ENCODE measurements at places on chromosomes 11 and 22.
A peak's percentile ranks its signal among the peaks of the same experiment; 100 is the strongest.

DNA sequence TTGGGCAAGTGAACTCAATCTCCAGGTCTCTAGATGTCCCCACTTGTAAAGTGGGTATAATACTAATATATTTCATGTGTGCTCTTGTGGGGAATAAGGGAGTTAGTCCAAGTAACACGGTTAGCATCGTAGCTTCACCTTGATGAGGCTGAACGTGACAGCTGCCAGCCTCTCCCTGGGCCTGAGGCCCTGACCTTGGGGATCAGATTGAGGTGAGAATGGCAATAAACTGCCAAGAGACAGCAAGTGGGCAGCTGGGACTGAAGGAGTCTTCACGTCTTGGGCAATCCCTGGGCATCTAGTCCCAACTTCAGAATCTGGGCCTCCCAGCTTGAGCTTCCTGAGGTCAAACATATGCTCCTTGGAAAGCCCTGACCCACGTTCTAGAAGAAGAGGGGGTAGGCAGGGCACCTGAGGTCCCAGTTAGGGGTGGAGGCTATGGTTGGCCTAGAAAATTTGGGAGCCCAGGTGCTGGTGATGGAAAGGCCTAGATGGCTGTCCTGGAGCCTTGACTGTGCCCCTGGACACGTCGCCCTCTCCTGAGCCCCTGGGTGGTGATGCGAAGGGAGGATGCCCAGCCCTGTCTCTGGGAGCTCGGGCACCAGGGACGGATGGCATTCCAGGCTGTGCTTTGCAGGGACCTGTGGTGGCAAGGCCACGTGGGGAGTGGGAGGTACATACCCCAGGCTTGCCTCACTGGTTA, 23.4 kb downstream of the ADAMTS15 start:
- DNase-seq, result no peak

DNA sequence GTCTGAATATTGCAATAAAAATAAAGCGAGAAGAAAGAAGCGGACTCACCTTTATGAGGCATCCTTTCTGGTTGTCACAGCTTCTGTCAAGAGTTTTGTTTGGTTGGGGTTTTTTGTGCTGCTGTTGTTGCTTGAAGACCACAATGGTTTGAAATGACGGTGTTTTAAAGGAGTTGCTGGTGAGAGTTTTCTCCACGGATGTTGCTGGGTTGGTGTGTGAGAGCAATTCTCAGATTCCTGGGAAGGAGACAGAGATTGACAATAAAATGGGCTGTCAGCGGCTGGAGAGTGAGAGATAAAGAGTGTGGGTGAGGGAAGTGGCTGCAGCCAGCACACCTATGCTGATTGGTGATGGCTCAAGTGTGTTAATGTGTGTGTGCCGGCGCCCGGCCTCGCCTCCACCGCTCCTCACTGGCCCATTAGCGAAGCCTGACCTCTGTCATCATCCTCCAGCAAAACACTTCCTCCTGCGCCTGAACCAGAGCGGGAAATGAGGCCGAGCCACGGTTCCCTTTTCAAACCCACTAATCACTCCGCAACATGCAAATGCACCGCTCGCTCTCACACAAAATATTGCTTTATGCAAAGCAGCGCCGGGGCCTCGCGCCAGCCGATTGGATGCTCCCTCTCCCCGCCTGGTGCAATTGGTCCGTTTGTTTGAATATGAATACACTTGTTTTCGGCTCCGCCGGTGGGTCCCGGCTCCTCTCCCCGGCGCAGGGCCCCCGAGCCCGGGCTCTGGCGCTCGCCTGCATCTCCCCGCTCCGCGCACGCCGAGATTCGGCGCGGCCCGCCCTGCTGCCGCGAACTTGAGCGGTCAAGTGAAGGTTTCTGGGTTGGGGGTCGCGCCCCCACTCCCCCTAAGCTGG, at the start of gene PAX6:
Gene PAX6, minus strand, starts transcription at position 544 of the 869 bp plus-strand sequence. CDS start 4,911 bp downstream, outside the sequence.
- DNase-seq, result no peak

- no peak for DNase-seq
These were observed 1.2 kb downstream of the CSRP3 start for GRCh38 chr11:19200410-19201201.

DNA sequence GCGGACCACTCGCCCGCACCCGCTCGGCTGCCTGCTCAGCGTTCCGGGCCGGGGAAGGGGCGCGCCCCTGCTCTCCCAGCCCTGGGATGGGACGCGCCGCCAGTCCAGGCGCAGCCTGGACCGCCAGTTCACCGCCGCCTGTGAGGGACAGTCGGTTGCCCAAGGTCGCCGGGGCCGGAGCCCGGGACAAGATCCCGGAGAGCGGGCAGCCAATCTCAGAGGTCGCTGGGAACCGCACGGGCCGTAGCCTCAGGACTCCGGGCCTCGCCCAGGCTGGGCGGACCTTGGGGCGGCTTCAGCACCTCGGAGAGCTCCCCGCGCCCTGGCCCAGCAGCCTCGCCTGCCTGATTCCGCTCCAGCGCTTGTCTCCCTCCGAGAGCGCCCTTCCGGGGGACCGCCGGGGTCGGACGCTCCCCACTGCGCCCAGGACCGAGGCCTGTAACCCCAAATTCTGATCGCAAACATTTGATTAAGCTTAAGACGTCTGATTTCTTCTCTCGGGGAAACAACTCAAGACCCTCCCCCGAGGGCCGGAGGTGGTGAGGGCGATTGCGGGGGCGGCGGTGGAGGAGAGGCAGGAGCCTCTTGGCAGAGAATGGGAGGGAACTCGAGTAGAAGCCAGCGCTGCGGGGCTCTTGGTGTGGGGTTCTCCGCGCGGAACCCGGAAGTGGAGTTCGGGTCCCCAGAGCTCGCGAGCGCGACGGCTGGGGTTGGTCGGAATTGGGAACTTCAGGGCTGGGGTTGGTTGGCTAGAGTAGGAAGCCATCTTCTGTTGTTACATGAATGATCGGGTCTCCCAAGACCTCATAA, 1.1 kb upstream of the CHRM4 start:
- peak; percentile 66 for DNase-seq

GRCh38 chr11:112881461-112881860, 79.8 kb upstream of the NCAM1 start:
- DNase-seq, result no peak

GRCh38 chr22:40637183-40638150, 948 bp upstream of the MRTFA start:
- DNase-seq, result no peak
